Naive thymus-derived CD8-positive, alpha-beta T cell (primary cell): ENCODE measurements at places on chromosomes 2 and 18.

DNA sequence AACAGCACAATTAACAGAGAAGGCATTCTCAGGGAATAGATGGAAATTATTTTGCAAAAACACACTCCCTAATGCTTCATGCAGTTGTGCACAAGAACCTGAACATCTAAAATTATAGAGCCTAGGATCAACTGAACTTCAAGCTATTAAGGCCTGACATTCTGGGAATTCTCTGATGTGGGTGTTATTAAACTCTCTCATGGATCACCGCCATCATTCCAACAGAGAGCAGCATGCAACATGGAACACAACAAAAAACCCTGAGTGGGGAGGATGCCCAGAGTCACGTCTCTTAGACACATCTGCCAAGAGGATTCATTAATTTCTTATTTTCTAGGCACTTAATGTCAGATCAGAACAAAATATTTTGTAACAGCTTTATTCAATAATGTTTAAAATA is 543.8 kb downstream of the ERBB4 start:
- DNase-seq = no peak

DNA sequence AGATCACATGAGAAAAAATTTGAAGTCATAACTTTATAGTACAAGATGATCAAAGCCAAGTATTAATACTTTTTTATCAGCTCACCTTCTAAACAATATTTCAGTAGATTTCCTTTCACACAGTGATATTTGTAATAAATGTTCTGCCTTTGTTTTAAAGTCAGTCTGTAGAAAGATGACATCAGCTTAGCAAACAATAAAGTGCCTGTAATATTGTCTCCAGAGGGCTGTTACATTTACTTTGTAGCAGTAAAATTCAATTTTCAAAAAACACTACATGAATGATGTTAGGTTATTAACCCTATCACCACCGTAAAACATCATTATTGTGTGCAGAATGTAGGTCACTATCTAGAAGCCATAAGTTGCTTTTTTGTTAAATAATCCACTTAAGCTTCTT is 49.6 kb downstream of the ZEB2 start:
- no peak for DNase-seq

DNA sequence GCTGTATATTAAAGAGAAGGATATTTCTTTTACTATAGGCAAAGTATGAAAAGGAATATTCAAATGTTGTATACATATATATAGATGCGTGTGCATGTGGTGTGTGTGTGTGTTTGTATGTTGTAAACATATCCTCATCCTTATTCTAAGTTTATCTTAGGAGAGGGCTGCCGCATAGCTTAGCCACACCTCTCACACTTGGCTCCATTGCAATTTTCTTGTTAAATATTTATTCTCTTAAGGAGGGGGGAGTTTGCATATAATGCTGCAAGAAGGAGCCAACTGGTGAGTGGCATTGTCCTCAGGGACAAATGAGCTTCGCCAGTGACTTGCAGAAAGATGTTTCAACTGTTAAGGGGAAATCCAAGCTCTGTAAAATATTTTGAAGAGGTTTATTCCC is 360.1 kb upstream of the RND3 start:
- no peak for DNase-seq

DNA sequence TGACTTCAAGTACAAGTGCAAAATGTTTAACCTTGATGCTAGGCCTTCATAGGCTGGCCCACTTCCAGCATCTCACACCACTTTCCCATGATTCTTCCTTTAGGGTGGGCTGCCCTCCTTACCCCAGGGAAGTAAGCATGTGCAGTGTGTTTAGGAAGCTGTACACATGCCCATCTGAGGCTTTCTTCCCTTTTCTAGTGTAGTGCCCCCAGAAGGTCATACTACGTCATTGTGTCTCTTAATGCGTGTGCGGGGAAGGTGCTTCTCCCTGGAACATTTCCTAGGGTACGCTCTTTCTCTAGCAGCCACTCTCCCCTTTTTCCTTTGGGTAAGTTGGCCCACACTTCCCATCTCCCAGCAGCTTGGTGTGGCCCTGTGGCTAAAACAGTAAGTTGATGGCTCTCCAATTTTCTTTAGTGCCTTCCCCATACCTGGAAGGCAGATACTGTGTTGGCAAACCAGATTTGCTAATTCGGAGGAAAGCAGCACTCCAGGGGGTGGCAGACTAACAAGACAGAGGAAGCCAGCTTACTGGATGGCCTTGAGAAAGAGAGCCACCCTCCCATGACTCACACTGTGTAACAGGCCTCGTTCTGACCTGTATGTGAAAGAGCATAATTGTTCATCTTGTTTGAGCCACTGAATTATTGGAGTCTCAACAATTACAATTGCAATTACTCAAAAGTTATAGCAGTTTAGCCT is 1.1 kb upstream of the SULT6B1 start:
- DNase-seq = no peak
